ENCODE measurements at places on chromosomes 2 and 18. TPM values are rescaled to one million over a fixed set of nuclear protein-coding genes. Genes with fewer than 3 reads are reported as not detected.

TRABD2A gene
- 0.52 TPM for total RNA-seq

RNASEH1 gene
- 14.9 TPM for total RNA-seq

FOXD4L1 gene
- 0.17 TPM for total RNA-seq

SMYD1 gene
- 7.3 TPM for total RNA-seq

STEAP3 gene
- 9.3 TPM for total RNA-seq

LRP1B gene
- total RNA-seq, result 0.26 TPM

BMP10 gene
- total RNA-seq, result not detected

PFN4 gene
- 0.35 TPM for total RNA-seq
